ENCODE measurements at places on chromosomes 12 and 14. TPM values are rescaled to one million over a fixed set of nuclear protein-coding genes. Genes with fewer than 3 reads are reported as not detected.

ABCC9 gene
- not detected for total RNA-seq

OR4K15 gene
- not detected for total RNA-seq

DNA sequence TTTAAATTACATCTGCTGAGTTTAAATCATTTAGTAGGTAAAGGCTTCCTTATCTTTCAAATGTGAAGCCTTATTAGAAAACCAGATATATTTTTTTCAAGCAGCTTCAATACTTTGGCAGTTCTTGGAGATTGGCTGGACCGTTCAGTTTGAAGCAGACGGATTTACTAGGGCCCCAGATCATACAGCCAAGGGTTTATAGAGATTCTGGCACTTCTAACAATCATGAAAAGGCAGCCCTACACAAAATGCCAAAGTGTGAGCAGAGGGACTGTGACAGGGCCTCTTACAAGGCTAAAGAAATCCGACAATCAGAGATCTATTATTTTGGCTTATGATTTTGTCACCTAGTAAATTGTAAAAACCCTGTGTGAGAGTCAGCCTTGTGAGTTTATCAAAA lies 162.8 kb upstream of the SLC38A2 start:
- no peak overlapping the region for H3K27ac ChIP-seq
- H3K36me3 ChIP-seq: no peaks in the 10 kb centered on the region
- no peak overlapping the region for H3K4me3 ChIP-seq
- H3K4me1 ChIP-seq: no peaks in the 10 kb centered on the region
- DNase-seq: no peak

- H3K4me3 ChIP-seq: no peak overlapping the region
- no peaks in the 10 kb centered on the region for H3K27me3 ChIP-seq
Observed at GRCh38 chr14:35696119-35696518, 113.0 kb downstream of the RALGAPA1 start.

GRCh38 chr12:132766380-132767085 lies 4.9 kb upstream of the ANKLE2 start:
- no peaks in the 10 kb centered on the region for H3K27me3 ChIP-seq
- DNase-seq: no peak
- H3K4me3 ChIP-seq: no peak overlapping the region

All from naive thymus-derived CD4-positive, alpha-beta T cell (primary cell).